ENCODE measurements at places on chromosomes 2 and 18.

GRCh38 chr18:10215446-10215845 lies 239.0 kb upstream of the APCDD1 start:
- DNase-seq: no peak

- DNase-seq: no peak
These were observed 74.1 kb upstream of the LRATD1 start for GRCh38 chr2:14558335-14558919.

- DNase-seq: no peak
These were observed 127.4 kb upstream of the MSH6 start for GRCh38 chr2:47655563-47655880.

DNA sequence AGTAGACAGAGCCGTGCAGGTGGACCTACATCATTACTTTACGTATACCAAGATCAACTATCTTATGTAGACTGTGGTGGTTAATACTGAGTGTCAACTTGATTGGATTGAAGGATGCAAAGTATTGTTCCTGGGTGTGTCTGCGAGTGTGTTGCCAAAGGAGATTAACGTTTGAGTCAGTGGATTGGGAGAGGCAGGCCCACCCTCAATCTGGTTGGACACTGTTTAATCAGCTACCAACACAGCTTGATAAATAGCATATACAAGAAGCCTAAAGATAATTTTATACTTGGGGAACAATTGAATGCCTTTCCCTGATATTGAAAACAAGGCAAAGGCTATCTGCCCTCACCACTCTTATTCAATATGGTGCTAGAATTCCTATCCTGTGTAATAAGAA lies 604.2 kb upstream of the ZEB2 start:
- no peak for DNase-seq

- peak; percentile 56 for DNase-seq
These were observed 102.0 kb upstream of the PIEZO2 start for GRCh38 chr18:11251229-11251890.

DNA sequence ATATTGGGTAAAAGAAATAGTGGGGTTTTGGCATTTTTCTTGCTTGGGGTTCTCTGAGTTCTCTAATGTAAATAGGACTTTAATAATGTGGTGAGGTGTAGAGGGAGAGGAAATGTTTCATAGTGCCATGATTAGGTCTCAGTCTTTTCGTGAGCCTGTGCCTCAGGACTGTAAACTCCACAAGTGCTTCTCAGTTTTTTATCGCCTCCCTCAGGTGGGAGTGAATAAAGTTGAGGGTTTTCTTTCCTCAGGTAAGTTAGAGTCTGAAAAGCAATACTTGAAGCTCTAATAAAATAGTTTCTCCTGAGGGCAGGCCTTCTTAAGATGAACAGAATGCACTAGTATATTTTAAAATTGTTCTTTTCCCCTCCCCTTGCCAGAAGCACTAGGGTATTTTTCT lies 243.1 kb upstream of the SETBP1 start:
- DNase-seq: no peak

- DNase-seq: peak; percentile 99
These were observed 9.0 kb upstream of the DSEL start for GRCh38 chr18:67525328-67526099.

Data from skeletal muscle cell (primary cell).